ENCODE measurements at places on chromosomes 7 and 10.

DNA sequence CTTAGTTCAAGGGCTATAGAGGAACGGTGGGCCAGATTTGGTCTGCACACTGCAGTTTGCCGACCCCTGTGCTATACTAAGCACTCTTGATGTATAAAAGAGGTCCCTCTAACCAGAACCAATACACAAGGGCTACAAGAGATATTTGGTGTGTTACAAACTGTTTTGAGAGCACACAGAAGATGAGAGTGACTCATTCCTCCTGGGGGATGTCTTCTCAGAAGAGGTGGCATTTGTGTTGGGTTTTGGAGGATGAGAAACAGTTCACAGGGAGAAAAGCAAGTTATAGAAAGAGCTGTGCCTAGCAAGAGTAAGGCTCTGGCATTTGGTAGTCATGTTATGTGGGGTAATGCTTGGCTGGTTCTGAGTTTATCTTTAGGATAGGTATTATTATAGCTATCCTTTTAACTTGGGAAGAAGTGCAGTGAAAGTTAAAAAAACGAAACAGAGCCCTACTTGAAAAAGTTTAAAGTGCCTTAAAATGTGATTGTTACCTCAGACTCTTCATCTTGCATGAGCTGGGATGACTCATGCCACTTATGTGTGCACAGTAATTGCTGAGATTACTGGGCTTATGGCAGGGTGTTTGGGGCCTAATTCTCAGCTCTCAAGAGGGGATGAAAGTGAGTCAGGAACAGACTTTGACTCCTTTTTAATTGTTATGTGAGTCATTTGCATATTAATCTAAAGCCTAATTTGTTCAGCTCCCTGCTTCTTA is 160.4 kb downstream of the KIF20B start:
- no peak for DNase-seq

DNA sequence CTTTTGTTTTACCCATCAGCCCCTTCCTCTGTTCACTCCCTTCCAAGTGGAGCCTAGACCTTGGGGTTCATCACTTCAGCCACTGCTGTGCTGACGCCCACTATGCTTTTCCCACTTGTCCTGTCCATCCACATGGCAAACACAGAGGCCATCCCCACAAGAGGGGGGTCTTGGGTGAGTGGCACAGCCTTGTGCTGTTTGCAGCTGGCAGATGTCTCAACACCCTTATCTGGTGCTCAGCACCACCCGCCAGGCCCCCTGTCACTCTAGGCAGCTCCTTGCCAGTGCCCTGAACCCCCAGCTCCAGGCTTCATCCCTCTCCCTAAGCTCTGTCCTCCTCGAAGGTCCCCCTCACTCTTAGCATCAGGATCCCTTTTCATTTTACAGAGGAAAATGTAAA is 13.1 kb downstream of the BLVRA start:
- DNase-seq, result no peak

DNA sequence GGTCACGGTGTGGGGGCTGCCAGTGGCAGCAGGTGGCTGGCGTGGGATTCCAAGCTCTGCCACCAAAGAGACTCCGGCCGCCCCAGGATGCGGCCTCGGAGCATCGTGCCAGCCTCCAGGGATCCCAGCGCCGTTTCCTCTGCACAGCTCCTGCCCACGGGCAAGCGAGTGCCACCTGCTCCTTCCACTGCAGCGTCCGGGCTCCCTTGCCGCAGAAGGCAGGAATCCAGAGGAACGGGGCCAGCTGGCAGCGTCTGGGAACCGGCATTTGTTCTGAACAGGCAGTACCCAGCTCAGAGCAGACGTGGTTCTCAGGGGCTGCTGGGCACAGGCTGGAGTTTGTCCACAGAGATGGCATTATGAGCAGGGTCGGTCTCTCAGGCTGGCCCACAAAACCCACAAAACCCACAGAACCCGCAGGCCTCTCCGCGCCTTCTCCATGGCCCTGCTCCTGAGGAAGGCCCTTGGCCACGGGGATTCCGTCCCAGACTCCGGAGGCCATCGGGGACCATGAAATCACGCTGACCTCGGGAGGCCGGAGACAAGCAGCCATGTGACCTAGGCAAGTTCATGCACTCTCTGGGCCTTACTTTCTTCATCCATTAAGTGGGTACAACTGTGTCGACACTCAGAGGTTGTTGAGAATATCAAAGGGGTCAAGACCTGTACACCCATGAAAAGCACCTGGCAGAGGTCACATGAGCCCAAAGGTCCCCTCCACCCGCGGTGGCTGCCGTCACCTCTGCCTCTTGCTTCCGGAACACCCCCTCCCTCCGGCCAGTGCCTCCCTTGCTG is 72.1 kb upstream of the TNRC18 start:
- DNase-seq, result no peak

GRCh38 chr10:114327537-114328440 is 76.5 kb downstream of the AFAP1L2 start:
- no peak for DNase-seq

DNA sequence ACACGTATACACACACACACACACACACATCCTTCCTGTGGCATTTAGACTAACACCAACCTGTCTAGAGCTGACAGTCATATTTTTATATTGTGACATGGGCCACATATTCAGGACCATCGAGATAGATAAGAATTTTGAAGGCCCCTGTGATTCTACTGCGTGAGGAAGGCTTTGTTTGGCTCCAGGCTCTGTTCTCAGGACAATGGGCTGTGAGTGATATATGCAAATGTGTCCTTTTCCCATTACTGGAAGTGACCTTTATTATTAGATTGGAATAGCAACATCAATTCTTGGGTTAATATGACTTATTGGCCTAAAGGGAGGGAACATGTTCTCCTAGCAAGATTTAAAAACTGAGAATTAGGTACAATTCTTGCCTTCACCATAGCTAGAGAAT is 156.1 kb downstream of the SPAG6 start:
- DNase-seq, result no peak
